ENCODE measurements at places on chromosomes 3 and 15.

DNA sequence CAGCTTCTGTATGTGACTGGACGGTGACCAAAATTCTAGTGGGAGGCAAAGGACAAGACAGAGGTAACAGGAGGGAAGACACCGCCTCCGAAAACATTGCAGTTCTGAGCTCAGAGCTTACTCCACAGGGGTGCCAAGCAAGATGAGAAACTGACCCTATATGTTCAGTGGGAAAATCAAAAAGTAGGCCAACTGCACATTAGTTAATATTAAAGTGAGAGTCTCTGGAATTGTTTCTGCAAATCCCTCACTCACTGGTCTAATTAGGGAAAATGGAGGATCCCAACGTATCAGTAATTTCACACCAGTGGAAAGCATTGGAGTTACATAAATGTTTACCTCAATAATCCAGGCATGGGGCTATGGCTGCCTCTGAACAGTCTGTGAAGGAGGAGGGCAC is 313.3 kb upstream of the KCNH8 start:
- DNase-seq, result no peak

DNA sequence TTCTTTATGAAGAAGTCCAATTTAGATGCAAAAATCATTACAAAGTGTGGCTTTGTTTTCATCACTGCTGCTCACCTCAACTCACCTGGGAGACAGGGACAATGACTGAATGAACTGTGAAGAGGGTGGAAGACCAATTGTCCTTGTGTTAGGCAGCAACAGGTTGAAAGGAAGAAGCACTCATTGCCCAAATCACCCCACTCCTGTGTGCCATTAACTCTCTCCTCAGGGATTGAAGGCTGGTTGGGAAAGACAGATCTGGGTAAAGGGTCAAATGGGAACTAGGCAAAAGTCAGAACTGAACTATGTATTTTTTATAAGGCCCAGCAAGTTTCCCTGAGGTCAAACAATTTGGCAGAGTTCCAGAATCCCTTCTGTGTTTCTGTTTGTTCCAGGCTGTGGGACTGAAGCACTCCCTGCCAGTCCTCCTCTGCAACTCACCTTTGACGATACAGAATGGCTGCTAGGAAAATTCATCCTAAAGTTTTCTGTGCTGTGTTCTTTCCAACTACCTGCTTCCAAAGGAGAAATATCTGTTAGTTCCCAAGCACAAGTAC is 68.6 kb upstream of the CCDC39 start:
- no peak for DNase-seq

DNA sequence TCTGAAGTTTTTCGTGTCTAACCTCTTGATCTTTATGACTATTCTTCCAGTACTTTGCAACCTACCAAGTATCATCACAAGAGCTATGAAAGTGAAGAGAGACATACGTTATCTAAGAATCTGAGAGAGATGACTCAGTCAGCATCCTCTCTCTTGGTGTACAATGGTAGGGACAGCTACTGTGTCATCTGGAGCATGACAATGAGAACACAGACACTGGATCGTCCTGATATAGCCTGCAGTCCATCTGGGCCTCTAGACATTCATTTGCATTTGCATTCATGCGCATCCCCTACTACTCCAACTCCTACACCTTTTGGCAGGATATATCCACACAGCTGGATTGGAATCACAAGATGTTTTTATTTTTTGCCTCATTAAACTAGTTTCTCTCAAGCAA is 115.2 kb downstream of the PEX5L start:
- no peak for DNase-seq

- DNase-seq, result no peak
These were observed 105.6 kb downstream of the MYLK start for GRCh38 chr3:123778525-123778924.

DNA sequence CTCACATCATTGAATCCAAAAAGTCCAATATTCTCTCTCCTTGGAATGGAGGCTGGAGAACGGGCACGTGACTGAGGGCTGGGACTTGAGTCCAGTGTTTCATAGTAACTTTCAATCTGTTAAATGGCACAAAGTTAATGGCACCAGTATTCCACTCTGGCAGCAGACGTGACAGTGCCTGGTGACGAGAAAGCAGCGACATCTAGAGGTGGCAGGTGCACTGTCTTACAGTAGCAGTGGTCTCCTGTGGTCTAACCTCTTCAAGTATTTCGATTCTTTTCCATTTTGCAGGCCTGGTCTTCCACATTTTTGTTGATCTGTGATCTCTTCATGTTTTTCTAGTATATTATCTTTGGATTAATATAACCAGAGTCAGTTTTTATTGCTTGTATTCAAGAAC is 107.1 kb downstream of the OXSM start:
- peak; percentile 71 for DNase-seq

DNA sequence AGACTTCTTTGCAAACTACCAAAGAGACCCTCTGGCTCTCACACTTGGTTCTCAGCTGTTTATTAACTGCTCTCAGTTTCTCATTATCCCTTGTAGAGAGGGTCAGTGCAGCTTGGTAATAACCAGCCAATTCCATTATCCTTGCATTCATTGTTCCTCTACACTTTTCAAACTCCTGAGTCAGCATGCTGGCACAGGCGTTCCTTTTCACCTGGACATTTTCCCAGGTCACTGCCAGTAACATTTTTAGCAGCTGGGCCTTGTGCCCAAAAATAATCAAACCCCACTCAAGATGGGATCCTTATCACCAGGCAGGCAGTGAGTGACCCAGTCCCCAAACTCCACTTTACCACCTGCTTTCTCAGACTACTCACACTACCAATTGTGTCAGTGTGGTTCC is 4.8 kb upstream of the SUMF1 start:
- no peak for DNase-seq

DNA sequence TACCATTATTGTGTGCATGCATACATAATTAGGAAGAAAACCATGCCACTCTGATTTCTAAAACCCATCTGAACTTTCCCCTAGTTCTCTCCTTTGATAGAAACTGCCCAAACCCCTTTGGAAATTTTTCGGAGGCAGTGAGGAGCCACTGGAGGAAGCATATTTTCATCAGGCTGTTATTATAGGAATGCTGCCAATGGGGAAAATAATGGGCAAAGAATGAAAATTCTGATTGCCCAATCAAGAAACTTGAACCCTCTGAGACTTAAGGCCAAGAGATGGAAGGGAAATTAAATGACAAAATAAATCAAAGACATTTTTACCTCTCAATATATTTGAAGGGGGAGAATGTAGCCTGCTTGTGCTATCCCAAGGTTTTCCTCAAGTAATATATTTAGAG is 376.0 kb upstream of the PDZRN3 start:
- no peak for DNase-seq

DNA sequence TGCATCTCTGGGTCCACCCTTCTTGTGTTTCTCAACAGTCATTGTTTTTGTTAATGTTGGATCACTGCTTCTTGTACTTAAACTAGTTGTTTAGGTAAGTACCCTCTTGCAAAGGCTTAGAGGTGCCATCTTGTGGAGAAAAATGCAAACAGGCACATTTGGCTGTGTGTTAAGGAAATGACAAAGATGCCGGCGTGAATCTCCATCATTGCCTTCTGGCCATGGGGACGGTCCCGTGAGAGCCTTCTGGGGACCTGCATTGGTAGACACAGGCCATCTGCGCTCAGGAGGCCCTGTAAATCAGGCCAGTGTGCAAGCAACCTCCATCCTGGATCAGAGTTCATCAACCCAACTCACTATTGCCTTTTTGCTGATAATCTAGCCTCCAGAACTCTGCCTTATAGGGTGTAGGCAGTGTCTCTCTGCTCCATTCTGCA is 158.6 kb upstream of the NR2E3 start:
- DNase-seq, result peak; percentile 71

DNA sequence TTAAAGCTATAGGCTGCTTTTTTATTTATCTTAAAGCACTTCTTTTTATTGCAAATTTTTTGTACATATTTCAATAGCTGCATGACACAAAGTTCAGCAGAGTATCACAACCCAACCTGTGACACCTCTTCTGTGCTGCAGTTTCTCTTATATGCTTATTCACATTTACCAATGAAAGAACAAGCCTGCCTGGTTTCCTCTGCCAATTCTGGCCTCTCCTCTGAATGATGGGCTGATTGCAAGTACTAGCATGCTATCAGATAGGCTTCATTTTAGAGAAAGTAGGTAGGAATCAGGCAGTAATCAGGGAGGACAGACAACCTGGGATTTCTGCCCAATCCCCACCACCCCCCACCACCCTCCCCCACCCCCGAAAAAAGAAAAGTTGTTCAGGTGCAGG is 26.6 kb downstream of the ACKR4 start:
- DNase-seq, result no peak

GRCh38 chr15:88126695-88127431 is 129.7 kb downstream of the NTRK3 start:
- no peak for DNase-seq

- no peak for DNase-seq
These were observed 11.7 kb upstream of the MUSTN1 start for GRCh38 chr3:52846432-52846965.

DNA sequence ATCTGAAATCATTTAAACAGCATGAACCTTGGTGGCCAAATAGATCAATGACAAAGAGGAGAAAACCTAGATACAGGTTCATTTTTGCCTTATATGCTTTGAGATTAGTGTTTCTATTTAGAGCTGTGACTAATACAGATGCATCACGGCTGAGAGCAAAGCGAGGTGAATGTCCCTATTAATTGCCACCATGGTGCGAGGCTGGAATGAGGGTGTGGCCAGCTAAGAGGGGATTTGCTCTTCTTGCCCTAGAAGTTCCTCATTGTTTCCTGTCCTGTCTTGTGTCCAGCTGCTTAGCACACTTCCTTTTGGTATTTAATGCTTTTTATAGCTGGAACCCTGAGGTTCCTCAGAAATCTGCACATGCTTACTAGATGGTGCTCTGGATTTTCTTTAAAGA is 339.1 kb upstream of the RGMA start:
- no peak for DNase-seq

DNA sequence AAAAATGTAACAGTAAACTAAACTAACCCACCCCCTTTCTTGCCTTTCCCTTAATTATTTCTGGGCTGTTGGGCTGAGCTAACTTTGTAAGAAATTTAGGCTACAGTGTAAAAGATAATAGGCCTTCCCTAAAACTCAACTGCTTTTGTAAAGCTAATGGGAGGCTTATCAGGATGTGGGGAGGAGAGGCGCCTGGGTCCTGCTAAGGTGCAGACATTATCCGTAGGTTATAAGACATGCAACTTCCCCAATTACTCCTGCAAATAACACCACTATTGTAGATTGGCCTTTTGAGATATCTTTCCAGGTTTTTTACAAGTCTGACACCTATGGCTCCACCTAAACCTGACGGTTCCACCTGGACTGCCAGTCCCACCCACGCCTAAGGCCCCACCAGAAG is 88.3 kb downstream of the NPAP1 start:
- DNase-seq, result no peak

DNA sequence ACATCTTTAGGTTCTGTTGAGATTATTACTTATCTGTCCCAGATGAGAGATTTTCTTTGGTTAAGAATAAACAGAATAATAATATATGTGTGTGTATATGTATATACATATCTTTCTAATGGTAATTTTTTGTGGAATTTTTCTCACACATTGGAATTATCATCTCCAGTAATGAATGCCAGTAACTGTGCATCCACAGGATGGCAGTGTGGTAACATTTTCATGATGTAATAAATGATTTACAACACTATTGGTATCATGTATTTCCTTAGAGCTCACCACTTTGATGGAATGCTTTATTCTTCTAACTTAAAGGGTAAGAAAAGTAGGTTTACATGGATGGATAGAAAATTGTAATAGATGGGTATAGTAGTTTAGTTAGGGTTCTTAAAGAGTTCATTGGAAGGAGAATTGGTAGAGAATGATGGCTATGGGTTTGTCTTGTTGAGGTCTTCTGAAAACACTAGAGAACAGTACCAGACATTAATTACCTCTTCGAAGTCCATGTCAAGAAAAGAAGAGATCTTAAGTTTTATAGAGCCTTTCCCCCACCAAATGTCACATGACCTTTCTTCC is 78.1 kb downstream of the STT3B start:
- no peak for DNase-seq

DNA sequence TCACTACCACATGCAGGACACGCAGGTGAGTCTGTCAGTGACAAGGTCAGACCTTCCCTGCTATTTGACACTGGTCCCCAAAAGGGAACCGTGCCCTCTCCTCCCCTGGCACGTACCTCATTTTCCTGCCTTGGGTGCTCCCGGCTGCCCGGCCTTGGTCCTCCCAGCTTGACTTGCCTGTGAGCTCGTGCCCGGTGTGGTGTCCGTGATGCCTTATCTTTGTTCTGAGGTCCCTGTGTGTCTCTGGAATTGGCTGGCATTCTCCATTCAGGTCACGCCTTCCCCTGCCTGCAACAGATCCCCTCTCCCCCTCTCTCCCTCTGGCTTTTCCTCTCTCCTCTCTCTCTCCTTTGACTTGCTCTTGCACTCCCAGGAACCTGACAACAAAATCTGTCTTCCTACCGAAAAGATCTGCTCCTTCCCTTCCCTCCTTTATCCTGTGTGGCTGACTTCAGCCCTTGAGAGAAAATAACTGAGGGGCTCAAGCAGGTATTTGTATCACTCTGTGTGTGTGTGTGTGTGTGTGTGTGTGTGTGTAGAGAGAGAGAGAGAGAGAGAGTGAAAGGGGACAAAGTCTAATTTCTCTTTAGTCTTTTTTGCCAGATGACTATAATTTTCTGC is at the start of gene MASP1:
MASP1 (minus strand) TSS at position 226 of the 621 bp plus-strand sequence; CDS start at position 121, 105 bp downstream.
- peak; percentile 77 for DNase-seq

DNA sequence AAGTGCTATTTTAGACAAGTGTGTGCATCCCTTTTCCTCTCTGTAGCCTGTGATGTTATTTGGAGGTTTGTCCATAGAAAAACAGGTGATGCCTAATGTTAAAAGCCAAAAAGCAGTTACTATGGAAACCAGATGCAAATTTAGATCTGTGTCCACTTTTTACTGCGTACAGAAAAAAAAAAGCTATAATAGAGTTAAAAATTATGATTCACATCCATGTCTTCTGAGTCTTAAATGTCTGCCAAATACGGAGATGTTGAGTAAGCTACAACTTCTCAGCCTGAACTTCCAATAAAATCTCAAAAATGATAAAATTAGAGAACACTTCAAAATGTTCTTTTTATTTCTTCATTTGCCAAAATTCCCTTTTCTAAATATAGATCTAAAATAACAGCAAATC is 74.2 kb upstream of the GAP43 start:
- DNase-seq, result no peak

GRCh38 chr3:186213946-186214345 is 105.1 kb upstream of the ETV5 start:
- no peak for DNase-seq

GRCh38 chr3:197216169-197216860 is 82.1 kb downstream of the DLG1 start:
- no peak for DNase-seq

GRCh38 chr3:11846281-11847266 is at the start of gene TAMM41:
TAMM41 (minus strand) TSS chr3:11846885; CDS start chr3:11846636, 249 bp downstream.
- DNase-seq, result peak; percentile 95
